HCT116 (cell line): ENCODE measurements at places on chromosomes 7 and 10. TPM values are rescaled to one million over a fixed set of nuclear protein-coding genes. Genes with fewer than 3 reads are reported as not detected.

GRCh38 chr10:119207713-119208552 lies 562 bp downstream of the GRK5 start:
- no peak for DNase-seq

DNA sequence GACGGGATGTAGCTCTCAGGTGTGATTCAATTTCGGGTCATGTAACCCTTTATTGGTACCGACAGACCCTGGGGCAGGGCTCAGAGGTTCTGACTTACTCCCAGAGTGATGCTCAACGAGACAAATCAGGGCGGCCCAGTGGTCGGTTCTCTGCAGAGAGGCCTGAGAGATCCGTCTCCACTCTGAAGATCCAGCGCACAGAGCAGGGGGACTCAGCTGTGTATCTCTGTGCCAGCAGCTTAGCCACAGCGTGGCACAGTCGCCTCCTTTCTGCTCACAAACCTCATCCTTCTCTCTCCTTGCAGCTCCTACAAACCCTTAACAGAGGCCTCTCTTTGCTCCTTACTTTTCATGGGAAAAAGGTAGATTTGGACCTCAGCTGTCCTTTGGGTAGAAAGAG lies 197.5 kb upstream of the PRSS58 start:
- no peak for DNase-seq

The ERVW-1 gene
- not detected for total RNA-seq

DNA sequence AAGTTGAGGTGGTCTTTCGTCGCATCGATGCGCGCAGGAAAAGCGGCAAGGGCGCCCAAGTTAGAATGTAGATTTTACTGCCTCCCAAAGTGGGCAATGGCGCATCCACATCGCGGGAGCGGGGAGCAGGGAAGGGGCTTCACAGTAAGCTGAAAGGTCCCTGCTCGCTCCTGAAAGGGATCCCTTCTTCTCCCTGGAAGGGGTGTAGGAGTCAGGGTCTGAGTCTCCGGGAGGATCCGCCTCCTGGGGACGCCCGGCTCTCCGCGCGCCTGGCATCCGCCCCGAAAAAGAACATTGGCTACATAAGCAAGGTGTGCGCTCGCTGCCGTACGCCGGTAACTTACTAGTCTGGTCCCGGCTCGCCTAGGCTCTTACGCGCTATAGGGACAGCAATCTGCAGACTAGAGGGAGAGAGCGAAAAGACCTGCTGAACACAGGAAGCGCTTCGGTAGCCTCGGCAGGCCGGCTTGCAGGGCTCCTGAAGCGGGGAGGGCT lies 804 bp downstream of the UNC5B start:
- peak; percentile 36 for DNase-seq

The CLDN15 gene
- total RNA-seq = 16.9 TPM

DNA sequence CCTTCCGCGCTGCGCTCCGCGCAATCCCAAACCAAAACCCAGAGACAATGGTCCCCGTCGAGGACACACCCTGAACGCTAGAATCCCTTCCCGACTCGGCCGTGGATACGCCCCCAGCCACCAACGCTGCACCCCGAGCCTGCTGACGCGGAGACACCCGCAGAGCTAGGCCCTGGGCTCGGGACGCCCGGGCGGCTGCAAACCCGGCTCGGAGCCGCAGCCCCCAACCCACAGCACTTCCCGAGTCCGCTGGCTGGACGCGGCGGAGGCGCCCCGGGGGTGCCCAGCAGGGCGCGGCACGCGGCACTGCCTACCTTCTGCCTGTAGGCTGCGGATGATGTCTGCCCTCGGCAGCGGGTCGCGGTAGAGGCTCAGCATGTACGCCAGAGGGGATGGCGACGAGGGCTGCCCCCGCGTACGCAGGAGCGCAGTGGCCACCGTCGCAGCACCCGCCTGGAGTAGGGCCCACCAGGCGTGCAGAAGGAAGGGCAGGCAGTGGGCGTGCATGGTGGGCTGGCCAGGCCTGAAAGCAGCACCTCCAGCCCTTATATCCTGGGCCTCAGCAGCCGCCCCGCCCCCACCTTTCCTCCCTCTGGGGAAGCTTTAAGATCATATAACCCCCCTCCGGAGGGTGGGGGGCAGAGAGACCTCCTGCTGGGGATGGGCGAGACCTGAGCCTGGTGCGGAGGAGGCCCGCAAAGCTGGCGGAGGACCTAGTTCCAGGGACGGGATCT lies at the start of gene NODAL:
Gene NODAL, minus strand, starts transcription at position 521 of the 734 bp plus-strand sequence. Its CDS starts 14 bp downstream, at position 507.
- DNase-seq = no peak

DNA sequence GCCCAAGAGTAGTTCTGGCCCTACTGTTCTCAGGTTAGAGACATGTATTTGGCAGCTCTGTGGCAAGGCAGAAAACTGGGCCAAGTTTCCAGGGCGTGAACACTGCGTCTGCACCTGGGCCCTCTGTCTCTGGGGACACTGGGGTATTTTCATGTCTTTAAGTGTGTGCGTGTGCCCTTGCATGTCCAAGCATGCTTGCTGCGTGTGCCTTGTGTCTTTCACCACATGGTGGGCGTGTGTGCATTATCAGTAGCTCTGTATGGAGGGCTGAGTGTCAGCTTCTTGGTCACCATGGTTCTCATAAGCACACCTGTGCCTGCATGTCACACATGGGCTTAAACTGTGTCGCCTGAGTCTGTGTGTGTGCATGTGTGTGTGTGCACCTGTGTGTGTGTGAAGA lies 69.3 kb downstream of the HIPK2 start:
- DNase-seq = no peak

GRCh38 chr10:35906155-35906554 lies 264.1 kb upstream of the FZD8 start:
- no peak for DNase-seq

DNA sequence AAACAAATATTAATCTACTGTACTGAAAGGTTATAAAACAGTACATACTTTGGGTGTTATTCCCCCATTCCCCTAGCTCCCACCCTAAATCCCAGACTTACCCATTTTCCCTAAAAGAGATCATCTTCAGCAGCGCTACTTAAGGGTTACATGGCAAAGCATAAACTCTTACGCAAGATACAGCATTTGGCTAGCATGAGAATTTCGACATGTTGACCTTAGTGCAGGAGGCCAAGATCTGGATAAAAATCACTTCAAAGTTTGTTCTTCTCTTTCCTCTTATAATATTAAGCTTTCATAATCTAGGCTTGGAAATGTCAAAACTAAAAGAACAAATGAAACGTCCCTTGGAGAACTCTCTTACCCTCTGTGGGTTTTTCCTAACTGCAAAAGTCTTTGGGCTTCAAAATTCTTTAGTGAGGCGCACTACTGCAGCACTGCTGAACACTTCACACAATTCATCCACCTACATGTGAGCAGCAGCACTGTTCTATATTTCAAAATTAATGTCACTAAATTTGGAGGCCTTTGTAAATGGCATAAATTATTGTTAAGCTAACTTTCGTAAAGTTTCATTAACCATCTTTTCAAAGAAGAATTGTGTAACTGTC lies 59.5 kb upstream of the PDLIM1 start:
- no peak for DNase-seq

- peak; percentile 79 for DNase-seq
These were observed 298.5 kb downstream of the KLF6 start for GRCh38 chr10:3486346-3487065.

DNA sequence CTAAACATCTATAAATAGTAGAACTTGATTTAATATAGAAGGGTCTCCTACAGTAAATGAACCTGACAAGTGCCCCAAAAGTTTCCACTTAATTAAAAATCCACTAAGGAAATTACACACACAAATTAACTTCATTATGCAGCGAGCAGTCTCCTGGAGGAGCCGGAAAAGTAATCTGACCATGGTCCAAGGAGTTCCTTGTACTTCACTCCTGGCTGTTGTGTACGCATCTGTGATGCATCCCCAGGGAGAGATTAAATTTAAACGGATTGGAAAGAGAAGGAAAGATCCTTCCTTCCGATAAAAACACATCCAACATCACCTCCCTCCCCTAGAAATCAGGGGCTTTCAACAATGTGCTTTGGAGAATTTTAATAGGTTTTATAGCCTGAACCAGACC lies 85.5 kb downstream of the PARD3 start:
- DNase-seq = no peak

The WDR86 gene
- total RNA-seq = not detected

The MCU gene
- total RNA-seq = 26.8 TPM

The INA gene
- not detected for total RNA-seq

The PTPN12 gene
- total RNA-seq = 80.5 TPM

- no peak for DNase-seq
These were observed 518.3 kb downstream of the PLXDC2 start for GRCh38 chr10:20334559-20334958.

GRCh38 chr10:58341947-58342346 lies 7.1 kb downstream of the UBE2D1 start:
- no peak for DNase-seq

DNA sequence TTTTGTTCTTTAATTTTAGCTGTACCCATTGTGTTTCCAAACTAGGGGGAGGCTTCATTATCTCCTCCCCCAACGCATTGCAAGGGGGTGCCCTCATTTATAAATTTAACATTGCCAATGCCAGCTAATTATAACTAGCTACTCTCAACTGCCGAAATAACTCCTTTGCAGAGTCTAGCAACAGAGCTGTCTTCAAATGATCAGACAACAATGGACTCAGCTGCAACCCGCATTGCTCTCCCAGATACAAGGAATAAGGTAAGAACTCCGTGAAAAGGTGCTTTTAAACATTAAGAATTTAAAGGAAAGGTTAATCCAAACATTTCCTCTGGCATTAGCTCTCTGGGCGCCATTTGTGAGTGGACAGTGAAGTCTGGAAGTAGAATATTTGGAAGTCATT lies 116.2 kb downstream of the GFRA1 start:
- DNase-seq = no peak
